Stimulated activated CD4-positive, alpha-beta T cell treated with anti-CD3 and anti-CD28 coated beads, Interleukin-1b, Interleukin-23, amount 100 ng/mL, for 1 hour (primary cell): ENCODE measurements at places on chromosomes 13 and 19.

GRCh38 chr13:71663431-71663830 lies 203.6 kb downstream of the DACH1 start:
- no peak for DNase-seq

GRCh38 chr19:23817519-23817918 lies 58.8 kb upstream of the ZNF681 start:
- DNase-seq: no peak

DNA sequence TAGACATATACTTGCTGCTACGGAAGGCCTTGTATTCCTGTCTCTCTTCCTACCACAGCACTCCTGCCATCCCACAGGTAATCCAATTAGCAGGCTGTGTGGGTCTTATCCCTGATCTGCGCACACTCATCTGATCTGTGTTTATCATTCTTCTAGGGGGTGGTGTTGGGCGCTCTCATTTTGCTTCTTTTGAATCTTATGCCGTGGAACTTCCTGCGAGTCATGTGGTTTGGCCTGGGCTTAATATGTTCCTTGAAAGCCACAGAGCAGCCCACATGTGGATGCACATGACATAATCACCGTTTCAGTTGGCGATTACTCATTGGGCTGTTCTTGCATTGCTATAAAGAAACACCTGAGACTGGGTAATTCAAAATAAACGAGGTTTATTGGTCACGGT lies 7.5 kb downstream of the RASA3 start:
- peak; percentile 47 for DNase-seq

DNA sequence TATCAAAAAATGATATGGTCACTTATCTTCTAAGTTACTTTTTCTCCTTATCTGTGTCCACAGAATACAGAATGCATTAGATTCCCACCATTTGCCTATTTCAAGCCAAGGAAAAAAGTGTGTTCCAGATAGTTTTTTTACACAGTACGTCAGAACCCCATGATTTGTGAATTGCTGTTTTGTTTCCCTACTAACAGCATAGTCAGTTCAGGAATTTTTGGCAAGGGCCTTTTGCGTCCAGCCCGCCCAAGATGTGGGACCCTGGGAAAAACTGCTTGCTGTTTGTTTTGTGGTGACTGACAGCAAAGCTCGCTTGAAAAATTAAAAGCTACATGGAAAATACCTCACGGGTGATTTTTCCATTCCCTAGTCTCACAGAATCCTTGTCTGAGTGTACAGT lies 20.4 kb upstream of the FAM216B start:
- no peak for DNase-seq

GRCh38 chr13:112990783-112991182 lies 21.8 kb downstream of the MCF2L start:
- no peak for DNase-seq

GRCh38 chr19:39795001-39795400 lies 16.3 kb downstream of the LEUTX start:
- no peak for DNase-seq

DNA sequence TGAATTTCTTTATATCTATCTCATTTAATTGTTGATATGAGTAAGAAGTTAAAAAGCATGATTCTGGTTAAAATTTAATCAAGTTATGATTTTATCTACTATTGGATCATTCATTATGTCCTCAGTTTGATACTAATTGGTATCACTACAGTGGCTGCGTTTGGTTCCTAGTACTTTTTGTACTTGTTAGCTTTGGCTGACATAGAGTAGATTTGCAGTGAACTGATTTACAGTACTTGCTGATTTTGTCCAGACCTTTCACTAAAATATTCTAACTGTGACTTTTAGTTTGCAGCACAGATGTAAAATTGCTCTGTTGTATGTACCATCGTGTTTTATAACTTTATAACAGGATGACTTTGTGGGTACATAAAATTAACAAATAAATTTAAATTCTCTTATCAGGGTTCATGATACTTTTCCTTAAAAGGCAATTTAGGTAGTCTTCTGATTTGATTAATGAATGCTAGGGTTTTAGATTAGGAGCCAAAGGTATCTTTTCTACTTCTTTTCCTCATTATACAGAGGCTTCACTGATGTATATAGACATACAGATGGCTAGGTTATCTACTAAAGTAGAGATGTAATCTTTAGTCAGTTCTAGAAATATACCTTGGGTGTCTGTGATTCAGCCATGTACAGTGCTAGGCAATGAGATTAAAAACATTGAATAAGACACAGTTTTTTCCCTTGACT lies 8.7 kb downstream of the UCHL3 start:
- no peak for DNase-seq

DNA sequence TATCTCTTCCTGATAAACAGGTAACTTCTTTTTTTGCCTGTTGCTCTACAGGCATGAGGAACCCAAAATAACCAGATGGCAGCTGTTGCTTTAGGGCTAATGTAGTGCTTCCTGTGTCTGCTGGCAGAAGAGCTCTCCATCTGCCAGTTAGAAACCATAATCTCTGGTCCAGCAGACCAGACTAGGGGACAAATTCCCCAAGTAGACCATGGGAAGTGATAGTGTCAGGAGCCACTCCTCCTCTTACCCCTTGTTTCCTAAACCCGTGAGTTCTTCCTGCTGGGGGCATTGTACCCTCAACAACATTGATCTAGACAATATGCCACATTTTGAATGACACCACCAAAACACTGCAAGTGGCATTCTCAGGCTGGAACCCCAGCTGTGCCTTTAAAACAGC lies 135.9 kb downstream of the DLEU7 start:
- DNase-seq: no peak

DNA sequence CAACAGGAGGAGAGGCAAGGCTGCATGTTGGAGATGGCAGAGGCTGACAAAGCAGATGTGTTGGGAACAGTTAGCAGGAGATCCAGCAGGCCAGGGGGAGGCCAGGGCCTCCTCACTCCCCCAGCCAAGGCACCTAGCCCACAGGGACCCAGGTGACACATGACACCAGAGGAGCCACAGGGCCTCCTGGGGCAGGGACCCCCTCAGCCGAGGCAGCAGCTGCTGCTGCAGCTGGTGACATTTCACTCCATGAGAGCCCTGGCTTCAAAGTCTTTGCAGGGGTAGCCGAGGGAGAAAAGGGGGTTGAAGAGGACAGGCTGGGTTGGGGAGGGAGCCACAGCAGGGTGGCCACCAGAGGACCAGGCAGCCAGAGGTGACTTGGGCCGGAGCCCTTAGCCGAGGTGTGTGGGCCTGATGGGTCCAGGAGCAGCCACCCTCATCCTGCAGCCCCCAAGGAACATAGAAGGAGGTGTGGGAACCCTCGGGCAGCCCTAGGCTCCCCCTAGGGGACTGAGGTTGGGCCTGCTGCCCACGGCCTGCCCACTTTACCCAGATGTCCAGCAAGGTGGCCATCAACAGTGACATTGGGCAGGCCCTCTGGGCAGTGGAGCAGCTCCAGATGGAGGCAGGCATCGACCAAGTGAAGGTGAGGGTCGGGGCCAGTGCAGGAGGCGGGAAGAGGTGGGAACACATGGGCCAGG lies at the start of gene GNG14:
GNG14 (plus strand) TSS at position 503 of the 701 bp plus-strand sequence; CDS start at position 554, 51 bp downstream.
- no peak for DNase-seq

DNA sequence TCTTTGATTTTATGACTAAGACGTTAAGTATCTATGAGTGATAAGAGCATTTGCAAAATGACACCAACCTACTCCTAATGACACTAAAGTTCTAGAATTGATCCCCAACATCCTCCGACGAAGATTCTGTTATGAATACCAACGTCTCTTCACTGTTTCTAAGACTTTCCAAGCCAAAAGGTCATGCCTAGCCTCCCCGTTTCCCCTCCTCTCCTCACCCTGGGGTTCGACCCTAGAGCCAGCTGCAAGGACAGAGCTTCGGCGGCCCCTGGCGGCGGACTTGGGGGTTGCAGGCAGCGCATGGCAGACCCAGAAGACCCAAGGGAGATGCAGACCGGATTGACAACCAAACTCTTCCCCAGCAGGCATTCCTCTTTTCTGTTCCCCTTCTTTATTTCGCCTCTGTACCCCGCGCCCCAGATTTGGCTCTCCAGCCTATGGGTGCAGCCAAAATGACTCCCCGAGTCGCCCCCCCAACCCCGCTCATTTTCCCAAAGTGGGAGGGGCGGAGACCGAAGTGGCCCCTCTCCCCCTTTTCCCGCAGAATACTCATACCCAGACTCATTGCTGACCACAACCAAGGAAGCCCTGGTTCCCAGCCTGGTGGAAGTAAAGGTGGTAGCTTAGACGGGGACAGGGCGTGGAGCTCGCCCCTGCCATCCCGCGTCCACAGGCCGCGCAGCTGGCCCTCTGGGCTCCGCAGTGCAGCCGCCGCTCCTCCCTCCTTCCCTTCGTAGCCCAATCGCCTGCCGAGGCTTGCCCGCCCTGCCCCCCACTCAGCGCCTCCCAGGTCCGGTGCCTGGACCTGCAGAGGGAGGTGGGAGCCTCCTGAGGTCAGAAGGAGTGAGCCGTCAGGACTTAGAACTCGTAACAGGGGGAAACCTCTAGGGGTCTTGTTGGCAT lies 4.1 kb upstream of the EML2 start:
- DNase-seq: peak; percentile 77

- DNase-seq: no peak
Measured at GRCh38 chr13:112013665-112014064, 53.3 kb upstream of the SOX1 start.

- no peak for DNase-seq
Measured at GRCh38 chr19:50678323-50678722, 29.1 kb downstream of the C19orf81 start.

- DNase-seq: no peak
Measured at GRCh38 chr13:113723410-113724015, 35.5 kb upstream of the TMEM255B start.

DNA sequence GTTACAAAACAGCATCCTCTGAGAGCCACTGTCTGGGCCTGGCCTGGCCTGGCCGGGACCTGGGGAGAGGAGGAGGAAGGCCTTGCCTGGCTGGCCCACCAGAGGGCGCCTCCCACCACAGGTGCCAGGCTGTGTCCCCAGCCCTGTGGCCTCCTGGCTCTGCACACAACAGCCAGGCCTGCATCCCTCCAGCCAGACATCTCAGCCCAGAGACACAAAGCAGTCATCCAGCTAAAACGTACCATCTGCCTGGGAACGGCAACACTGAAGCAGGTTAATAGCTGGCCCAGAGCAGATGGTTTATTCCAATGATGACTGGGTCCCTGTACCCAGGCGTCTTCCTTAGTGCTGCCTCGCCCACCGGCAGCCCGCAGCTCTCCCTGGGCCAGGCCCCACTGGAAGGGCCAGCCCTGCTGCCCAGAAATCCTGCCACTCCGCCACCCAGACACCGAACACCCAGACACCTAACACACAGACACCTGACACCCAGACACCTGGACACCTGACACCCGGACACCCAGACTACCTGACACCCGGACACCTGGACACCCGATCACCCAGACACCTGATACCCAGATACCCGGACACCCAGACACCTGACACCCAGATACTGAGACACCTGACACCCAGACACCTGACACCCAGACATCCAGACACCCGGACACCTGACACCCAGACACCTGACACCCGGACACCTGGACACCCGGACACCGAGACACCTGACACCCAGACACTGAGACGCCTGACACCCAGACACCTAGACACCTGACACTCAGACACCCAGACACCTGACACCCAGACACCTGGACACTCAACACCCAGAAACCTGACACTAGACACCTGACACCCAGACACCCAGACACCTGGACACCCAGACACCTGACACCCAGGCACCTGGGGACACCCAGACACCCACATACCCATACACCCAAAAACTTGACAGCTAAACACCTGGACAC lies 20.1 kb downstream of the C19orf12 start:
- peak; percentile 59 for DNase-seq

DNA sequence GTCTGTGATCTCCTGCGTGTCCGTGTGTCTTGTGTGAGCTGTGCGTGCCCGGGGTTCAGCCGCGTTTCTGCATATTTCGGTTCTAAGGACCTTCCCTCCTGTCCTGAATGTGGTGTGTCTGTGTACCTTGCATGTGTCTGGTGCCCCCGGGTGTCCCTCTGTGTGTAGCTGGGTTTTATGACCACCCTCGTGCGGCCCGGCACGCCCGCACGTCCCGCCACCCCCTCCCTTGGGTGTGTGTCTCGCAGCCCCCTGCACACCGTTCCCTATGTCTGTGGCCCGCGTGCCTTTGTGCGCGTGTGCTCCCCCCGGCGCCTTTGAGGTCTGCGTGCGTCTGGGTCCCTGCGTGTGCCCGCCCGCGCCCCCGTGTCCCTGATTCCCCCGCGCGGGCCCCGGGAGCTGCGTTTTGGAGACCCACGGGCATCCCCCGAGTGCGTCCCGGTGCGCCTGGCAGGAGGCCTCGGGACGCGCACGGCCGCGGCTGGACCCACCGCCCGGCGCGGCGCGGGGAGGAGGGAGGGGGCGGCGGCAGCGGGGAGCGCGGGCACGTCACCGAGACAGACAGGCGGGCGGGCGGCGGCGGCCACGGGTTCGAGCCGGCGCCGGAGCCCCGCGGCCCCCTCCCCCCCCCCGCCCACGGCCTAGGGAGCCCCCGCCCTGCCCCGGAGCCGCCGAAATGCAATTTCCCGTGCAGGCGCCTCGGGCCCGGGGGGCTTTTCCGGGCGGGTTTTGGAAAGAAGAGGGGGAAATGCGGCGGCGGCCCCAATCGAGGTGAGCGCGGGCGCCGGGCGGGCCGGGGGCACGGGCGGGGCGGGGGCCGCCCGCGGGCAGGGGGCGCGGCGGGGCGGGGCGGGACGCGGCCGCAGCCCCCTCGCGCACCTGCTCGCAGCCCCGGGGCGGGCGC lies 12.0 kb upstream of the NANOS3 start:
- no peak for DNase-seq

DNA sequence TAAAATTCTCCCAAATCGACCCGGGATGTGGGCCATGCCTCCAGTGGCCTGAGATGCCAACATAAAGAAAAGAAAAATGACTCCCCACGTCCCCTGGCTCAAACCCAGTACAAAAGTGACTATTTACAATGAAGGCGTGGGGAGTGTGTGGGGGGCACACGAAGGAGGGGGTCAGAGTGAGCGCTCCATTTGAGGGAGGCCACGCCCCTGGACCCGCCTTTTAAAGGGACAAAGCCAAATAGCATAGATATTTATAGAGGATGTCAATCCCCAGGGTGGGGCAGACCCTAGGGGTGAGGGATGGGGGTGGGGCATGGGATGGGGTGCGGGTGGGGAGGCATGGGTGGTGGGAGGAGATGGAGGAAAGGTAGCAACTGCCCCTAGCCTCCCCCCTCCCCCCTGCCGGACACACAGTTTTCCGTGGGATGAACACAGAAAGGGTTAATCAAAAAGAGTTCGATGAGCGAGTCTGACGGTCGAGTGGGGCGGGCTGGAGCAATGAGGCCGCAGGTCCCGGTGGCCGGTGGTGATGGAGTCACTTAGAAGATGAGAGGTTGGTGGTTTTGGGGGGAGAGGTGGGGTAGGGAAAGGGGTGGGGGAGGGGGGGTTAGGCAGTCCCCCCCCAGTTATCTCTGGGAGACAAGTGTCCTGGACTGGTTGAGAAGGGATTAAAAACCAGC lies 20.1 kb upstream of the NANOS2 start:
- DNase-seq: no peak

DNA sequence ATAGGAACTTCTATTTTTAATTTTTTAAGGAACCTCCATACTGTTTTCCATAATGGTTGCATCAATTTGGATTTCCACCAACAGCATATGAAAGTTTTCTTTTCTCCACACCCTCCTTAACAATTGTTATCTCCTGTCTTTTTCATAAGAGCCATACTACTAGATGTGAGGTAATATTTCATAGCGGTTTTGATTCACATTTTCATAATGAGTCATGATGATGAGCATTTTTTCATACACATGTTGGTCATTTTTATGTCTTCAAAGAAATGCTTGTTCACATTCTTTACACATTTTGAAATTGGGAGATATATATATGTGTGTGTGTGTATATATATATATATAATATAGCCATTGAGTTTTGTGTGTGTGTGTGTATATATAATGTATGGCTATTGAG lies 420.3 kb upstream of the PCDH9 start:
- no peak for DNase-seq
